GM12892 (cell line): ENCODE measurements at places on chromosomes 3 and 15.
A peak's percentile ranks its signal among the peaks of the same experiment; 100 is the strongest.

GRCh38 chr3:195101001-195101583 is 169.9 kb downstream of the XXYLT1 start:
- DNase-seq, result no peak

GRCh38 chr15:52642386-52643361 is 36.5 kb downstream of the ATOSA start:
- no peak for DNase-seq

GRCh38 chr15:65837301-65838294 is 31.7 kb upstream of the RAB11A start:
- DNase-seq, result no peak

DNA sequence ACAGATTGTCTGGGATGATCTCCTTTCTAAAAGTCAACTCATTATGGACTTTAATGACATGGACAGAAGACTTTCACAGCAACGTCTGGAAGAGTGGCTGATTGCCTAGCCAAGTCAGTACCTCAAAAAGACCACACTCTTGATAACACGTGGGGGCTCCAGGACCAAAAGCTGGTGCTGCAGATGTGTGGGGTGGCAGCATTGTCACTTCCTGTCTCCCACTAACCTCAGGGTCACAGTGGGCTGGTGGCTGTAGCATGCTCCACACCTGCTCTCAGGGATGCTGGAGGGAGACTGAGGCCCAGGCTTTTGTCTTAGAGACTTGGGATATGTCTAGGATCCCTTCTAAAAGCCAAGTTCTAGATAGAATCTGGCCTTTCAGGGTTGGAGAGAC is 118.1 kb downstream of the APBA2 start:
- DNase-seq, result no peak

- peak; percentile 36 for DNase-seq
Observed at GRCh38 chr15:77418966-77419835, 703 bp downstream of the PEAK1 start.

DNA sequence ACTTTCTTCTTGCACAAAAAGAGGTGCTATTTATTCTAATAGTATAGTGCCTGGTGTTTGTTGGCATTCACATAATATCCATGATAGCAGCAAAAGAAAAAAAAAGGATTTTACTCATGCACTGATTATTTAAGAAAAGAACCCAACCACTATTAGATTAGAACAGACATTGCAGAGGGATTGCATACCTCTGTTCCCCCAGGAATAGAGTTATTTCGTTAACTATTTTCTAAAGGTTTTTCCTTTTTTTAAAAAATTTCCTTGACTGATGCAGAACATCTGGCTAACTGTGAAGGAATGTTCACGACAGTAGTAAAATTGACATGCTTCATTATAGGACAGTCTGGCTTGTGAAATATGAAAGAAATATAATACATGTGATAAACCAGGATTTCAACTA is 136.6 kb upstream of the PTX3 start:
- DNase-seq, result no peak

DNA sequence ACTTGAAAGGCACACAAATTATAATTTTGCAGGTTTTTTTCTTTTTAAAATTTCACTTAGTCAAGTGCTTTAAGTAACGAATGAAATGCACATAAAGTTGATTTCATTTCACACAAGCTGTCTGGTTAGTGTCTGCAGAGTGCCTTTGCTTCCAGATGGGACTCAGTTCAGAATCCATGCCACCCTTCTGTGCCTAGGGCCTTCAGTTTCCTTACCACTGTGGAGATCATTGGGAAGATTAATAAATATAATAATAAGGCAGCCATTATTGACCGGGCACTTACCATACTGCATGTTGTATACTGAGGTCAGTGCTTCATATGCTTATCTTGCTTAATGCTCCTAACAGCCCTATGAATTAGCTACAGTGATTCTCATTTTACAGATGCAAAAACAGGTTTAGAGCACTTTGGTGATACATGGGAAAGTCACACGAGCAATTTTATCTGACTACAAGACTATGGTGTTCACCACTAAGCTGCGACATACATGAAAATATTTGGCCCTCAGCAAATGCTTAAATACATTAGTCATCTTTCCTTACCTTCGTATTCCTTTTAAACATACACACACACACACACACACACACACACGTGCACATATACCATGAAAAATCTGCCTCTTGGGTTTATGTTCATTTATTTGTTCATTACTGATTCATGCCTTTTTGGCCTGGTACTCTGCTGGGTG is 3.1 kb downstream of the NMNAT3 start:
- no peak for DNase-seq

- DNase-seq, result no peak
Observed at GRCh38 chr3:42036483-42036823, 54.7 kb upstream of the TRAK1 start.

GRCh38 chr3:78506581-78507195 is 1261.1 kb downstream of the ROBO1 start:
- DNase-seq, result no peak

- no peak for DNase-seq
Observed at GRCh38 chr15:39376371-39376909, 204.4 kb upstream of the THBS1 start.

DNA sequence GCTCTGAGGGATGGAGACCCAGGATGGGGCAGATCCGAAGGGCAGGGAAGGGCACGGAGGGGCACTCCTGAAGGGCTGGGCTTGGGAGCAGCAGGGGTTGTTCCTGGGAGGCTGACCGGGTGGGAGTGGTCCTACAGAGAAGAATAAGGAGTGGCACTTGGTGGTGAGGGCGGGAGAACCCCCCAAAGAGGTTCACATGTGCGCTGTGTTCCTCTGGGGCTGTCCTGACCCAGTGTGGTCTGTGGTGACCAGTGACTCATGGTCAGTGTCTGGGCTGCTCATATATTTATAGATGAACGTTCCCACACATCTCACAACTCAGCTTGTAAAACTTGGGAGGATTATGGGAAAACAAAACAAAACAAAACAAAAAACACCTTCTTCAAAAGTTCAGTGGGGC is 10.0 kb downstream of the TRPM1 start:
- no peak for DNase-seq

GRCh38 chr3:177694951-177695350 is 497.7 kb upstream of the TBL1XR1 start:
- no peak for DNase-seq

- no peak for DNase-seq
Observed at GRCh38 chr15:82105451-82106215, 59.8 kb upstream of the MEX3B start.

DNA sequence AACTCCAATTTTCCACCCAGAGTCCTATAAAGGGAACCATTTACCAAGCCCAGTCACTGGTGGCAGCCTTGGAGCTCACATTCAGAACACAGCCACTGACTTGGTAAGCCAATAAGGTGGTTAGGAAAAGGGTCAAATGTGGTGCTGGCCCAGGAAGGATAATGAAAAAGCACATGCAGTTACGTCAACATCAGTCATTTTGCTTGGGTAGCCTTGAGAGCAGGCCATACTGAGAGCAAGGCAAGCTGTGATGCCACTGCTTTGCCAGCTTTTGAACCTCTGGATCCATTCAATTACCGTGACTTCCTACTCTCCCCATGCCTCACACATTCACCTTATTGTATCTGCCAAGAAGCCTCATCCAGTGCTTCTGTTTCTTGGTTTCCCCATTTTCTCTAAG is 253.6 kb downstream of the OPA1 start:
- DNase-seq, result no peak

DNA sequence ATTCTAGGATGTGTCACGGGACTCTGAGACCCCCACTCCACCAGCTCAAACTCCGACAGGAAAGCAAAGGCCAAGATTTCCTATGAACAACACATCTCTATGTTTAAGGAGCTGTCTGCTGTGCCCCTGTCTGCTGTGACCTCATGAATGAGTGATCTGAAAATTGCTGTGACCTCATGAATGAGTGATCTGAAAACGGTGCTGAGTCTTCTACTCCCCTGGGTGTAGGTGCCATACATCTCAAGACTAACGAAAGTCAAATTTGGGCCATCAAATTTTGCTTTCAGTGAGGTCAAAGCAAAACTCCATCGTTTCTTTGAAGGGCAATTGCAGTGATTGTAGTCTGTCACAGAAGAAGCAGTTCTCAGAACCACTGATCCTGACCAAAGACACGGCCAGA is 24.4 kb downstream of the IL5RA start:
- DNase-seq, result no peak

- no peak for DNase-seq
Observed at GRCh38 chr15:67101911-67102598, 36.7 kb downstream of the SMAD3 start.

DNA sequence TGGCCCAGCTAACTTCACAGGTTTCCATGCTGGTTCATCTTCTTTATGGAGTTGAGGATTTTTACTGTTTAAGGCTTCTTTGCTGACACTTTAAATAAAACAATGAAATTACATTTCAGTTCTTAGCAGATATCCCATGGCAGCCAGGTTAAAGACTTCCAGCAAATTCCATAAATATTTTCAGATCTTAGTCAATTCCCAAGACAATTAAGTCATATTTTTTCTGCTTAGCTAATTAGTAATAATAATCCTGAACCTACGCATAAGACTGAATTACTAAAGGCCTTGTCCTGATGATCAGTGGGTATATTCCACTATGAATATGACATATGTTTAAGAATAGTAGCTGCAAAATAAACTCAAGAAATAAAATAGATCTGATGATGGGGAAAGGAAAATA is 83.3 kb downstream of the NR2E3 start:
- no peak for DNase-seq

- DNase-seq, result no peak
Observed at GRCh38 chr3:52193065-52193464, 4.9 kb upstream of the ALAS1 start.

- DNase-seq, result no peak
Observed at GRCh38 chr3:64916192-64916798, 228.5 kb upstream of the ADAMTS9 start.

DNA sequence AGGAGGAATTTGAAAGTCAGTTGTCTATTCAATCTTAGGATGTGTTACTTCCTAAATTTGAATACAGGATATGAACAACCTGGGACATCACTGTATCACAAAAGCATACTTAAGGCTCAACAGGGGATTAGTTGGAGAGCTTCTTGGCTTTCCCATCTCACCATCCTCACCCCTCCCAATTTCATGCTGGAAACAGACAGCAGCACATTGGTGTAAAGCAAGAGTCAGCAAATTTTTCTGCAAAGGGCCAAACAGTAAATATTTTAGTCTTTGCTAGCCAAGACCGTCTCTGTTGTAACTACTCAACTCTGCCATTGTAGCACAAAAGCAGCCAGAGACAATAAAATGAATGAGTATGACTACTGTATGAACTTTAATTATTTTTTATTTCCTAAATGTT is 94.9 kb downstream of the ERC2 start:
- DNase-seq, result no peak

DNA sequence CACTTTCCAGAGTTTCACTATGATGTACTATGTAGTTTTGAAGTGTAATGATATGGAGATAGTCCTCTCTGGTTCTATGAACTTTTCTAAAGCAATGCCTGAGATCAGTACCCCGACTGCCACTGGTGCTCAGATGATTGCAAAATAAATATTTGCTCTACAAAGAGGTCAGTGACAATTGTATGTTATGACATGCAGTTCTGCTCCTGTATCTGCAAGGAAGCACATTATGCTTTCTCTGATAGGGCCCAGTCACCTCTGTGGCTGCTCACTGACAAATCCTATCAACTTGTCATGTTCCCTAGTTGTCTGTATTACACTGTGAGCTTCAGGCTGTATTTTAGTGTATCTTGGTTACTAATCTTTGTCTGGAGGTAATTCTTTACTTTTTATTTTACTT is 362.6 kb downstream of the ROBO1 start:
- DNase-seq, result no peak

DNA sequence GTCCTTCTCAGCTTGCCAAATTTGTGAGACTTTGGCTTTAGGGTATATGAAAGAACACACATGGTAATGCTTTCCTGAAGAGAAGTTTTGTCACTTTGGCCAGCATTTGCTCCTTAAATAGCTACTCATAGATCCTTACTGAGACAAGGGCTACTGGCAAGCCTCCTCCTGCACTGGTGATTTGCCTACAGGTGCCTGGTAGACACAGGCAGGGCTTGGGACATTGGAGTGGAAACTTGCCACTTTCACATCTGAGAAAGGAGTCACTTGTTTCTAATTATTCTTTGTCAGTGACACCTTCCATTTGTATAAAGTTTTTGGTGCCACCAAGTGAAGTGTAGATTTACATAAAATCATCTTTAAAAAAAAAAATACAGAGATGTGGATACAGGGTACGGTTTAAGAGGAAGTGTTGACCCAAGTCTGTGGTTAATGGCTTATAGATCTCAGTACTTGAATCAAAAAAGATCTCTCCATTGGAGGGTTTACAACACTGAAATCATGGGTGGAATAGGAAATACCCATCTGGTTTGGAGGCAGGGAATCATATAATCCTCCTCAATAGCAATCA is 132.8 kb upstream of the GADL1 start:
- DNase-seq, result no peak

DNA sequence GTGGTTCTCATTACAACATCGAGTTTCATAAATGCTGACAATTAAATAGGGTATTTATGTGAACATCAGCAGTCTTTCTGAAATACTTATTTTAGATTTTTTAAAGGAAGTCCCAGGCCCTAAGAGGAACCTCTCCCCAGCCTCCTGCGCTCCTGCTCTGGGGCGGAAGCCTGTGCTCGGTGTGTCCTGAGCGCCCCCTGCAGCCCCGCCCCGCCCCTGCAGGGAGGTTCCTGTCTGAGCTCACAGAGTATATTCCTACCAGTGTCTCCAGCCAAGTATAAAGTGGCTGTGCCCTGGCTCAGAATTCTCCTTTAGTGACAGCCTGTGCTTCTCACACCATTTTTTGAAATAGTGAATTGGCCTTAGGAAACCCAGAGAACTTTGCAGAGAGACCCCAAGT is 567.9 kb downstream of the GOLGA6L6 start:
- no peak for DNase-seq

DNA sequence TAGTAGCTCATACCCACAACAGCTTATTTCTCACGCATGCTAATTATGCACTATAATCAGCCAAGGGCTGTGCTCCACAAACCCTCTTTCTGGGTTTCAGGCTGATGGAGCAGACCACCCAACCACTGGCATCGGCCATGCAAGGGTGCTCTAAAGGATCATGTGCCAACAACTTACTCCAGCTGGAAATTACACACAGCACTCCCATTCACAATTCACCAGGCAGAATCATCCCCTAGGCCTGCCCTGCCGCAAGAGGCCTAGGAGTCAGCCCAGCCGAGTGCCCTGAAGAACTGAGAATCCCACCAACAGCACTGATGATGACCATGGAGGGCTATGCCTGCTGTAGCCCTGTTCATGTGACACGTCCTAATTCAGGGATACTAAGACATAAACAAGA is 216.2 kb upstream of the CHRNA7 start:
- DNase-seq, result no peak

GRCh38 chr15:22980189-22981050 is at the start of gene CYFIP1:
Gene CYFIP1 (minus strand): TSS chr15:22980368. CDS start chr15:22947285, 33,083 bp downstream.
- peak; percentile 68 for DNase-seq
